ENCODE measurements at places on chromosomes 5 and 9. TPM values are rescaled to one million over a fixed set of nuclear protein-coding genes. Genes with fewer than 3 reads are reported as not detected.

Gene HSPB3
- total RNA-seq = not detected

Gene ENDOG
- total RNA-seq = 31.3 TPM

Gene CTNNAL1
- total RNA-seq = 242 TPM

Gene SPATA31A3
- not detected for total RNA-seq

Gene GKAP1
- 0.52 TPM for total RNA-seq

Gene ARL15
- total RNA-seq = 21.9 TPM

Gene CD274
- total RNA-seq = 20.7 TPM

Gene CCDC192
- total RNA-seq = not detected

Gene TPRN
- total RNA-seq = 4.5 TPM

Gene GARIN3
- not detected for total RNA-seq

Gene ZNF879
- total RNA-seq = 2.8 TPM

Gene MEGF10
- total RNA-seq = not detected

Gene CCNI2
- total RNA-seq = 1.1 TPM

Gene PCDHB2
- total RNA-seq = 10.1 TPM

Gene ELOVL7
- 27.3 TPM for total RNA-seq

Gene KLHL9
- 64.1 TPM for total RNA-seq

Gene STKLD1
- 0.35 TPM for total RNA-seq

Gene LCNL1
- total RNA-seq = not detected

Gene NR5A1
- total RNA-seq = not detected

Gene RAPGEF6
- 27.8 TPM for total RNA-seq

Gene RNF20
- total RNA-seq = 47.3 TPM

Gene ZDHHC11B
- total RNA-seq = not detected

Gene TOR4A
- total RNA-seq = 42.1 TPM

Gene MRPS30
- total RNA-seq = 80.4 TPM

Gene INSL4
- not detected for total RNA-seq

Gene C7
- not detected for total RNA-seq

Gene TMEM215
- total RNA-seq = not detected

Gene SAPCD2
- total RNA-seq = 12.0 TPM

Gene TTC39B
- total RNA-seq = 7.1 TPM

Gene GABRG2
- not detected for total RNA-seq

Gene PHF2
- 15.1 TPM for total RNA-seq

Gene C9
- total RNA-seq = 0.20 TPM

Gene CER1
- total RNA-seq = not detected

Gene EIF4E1B
- total RNA-seq = not detected

Gene PRR16
- 0.35 TPM for total RNA-seq

Gene ADCY2
- total RNA-seq = not detected

Gene CWC27
- 10.2 TPM for total RNA-seq

Gene GPR151
- not detected for total RNA-seq

Gene IFNK
- total RNA-seq = not detected

Gene GDF9
- total RNA-seq = 0.15 TPM

Gene ORM2
- not detected for total RNA-seq

Gene DNAH5
- 3.6 TPM for total RNA-seq

Gene UBAC1
- total RNA-seq = 22.1 TPM

Gene SLC25A25
- total RNA-seq = 12.3 TPM

Gene ARL14EPL
- total RNA-seq = not detected

Gene MELK
- total RNA-seq = 6.3 TPM

Gene CDH12
- not detected for total RNA-seq

Gene SEMA5A
- total RNA-seq = 13.7 TPM

Gene SPATA31D4
- total RNA-seq = not detected

Gene HTR1A
- total RNA-seq = 0.35 TPM

Gene CENPH
- 12.2 TPM for total RNA-seq

Gene DIPK1B
- 4.0 TPM for total RNA-seq

Gene HMCN2
- total RNA-seq = under 0.01 TPM

Gene C9orf85
- 18.8 TPM for total RNA-seq

Gene PRR7
- total RNA-seq = 9.4 TPM

Gene LECT2
- total RNA-seq = not detected
